ENCODE measurements at places on chromosomes 7 and 10.
A peak's percentile ranks its signal among the peaks of the same experiment; 100 is the strongest.

- no peak for DNase-seq
Observed at GRCh38 chr7:119733127-119733879, 539.7 kb upstream of the KCND2 start.

GRCh38 chr7:93148144-93148543 lies at the start of gene SAMD9L:
TSS of gene SAMD9L (minus strand) at chr7:93148385. CDS start at chr7:93135971, 12,414 bp downstream.
- peak; percentile 31 for DNase-seq

DNA sequence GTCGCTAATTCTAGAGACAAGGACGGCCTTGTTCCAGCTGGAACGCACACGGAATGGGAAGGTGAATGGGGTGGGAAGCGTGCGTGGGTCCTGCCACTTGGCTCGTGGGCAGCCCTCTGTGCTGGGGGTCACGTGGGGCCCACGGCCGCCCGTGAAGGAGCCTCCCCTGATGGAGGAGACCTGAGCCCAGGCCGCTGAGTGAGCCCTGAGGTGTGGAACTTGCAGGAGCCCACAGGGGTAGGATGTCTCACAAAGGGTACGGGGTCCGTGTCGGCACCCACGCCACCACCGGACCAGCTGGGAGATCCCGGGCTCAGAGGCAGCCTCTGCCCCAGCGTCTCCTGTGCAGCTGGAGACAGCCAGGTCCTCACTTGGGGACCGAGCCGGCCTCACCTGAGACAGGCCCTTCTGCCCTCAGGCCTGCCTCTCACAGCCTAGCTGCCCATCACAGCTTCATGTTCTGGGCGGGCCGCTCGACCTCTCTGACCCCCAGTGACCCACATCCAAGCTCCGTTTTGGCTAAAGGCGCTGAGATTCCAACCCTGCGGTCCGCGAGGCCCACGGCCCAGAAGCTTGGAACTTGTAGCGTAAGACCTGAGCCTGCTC lies 84.8 kb downstream of the FOXL3 start:
- no peak for DNase-seq

- no peak for DNase-seq
Observed at GRCh38 chr7:119711104-119711503, 561.9 kb upstream of the KCND2 start.

DNA sequence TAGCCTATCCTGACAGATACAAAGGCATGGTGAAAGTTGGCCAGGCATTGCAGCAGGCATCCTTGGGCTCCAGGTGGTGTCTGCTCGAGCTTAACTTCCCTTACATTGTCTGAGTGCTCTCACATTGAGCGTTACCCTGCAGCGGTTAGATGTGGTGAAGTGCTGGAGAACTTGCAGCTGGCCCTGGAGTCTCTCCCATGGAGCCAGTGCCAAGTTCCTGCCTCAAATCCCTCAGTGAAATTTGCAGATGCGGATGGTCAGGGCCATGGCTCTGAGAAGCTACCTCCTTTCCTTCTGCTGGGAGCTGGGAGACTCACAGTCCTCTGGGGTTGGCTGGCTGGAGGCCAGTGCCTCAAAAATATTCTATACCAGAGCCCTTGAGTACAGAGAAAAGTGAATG lies 3.3 kb upstream of the ZNF746 start:
- DNase-seq, result no peak

DNA sequence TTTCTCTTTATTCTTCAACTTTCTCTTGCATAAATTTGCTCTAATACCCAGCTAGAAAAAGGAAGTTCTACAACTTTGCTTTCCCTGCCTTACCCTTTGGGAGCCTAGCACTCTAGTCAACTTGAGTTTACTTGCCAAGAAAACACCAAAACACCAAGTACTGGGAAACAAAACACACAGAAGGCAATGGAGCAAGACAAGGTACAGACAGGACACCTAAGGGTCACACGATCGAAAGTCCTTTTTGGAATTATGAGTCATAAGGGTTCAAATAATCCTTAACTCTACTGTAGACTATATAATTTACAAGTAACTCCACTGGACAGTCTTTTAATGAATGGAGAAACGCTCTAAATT lies 42.6 kb upstream of the ANAPC16 start:
- no peak for DNase-seq

Data from kidney capillary endothelial cell (primary cell).